ENCODE measurements at places on chromosomes 1 and 21.

- no peak for DNase-seq
Measured at GRCh38 chr1:166692346-166692745, 146.9 kb upstream of the POGK start.

- DNase-seq = peak; percentile 27
Measured at GRCh38 chr1:51421964-51422363, 91.6 kb upstream of the TTC39A start.

GRCh38 chr21:36563341-36563926, 83.5 kb upstream of the CLDN14 start:
- no peak for DNase-seq

DNA sequence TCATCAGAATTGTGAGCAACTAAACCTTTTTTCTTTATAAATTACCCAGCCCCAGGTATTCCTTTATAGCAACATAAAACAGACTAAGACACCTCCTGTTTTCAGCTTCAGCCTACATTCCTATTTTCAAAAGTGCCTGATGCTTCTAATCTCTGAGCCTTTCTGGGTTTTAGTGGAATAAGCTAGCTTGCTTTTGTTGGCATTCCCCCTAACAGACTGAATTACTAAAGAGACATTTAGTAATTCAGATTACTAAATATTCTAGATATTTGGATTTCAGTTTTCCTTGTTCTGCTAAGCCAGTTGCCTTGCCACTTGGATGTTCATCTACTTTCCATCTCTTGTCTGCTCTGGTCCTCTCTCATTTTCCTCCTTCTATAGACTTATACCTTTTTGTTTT, 10.5 kb upstream of the GNG12 start:
- DNase-seq = no peak

DNA sequence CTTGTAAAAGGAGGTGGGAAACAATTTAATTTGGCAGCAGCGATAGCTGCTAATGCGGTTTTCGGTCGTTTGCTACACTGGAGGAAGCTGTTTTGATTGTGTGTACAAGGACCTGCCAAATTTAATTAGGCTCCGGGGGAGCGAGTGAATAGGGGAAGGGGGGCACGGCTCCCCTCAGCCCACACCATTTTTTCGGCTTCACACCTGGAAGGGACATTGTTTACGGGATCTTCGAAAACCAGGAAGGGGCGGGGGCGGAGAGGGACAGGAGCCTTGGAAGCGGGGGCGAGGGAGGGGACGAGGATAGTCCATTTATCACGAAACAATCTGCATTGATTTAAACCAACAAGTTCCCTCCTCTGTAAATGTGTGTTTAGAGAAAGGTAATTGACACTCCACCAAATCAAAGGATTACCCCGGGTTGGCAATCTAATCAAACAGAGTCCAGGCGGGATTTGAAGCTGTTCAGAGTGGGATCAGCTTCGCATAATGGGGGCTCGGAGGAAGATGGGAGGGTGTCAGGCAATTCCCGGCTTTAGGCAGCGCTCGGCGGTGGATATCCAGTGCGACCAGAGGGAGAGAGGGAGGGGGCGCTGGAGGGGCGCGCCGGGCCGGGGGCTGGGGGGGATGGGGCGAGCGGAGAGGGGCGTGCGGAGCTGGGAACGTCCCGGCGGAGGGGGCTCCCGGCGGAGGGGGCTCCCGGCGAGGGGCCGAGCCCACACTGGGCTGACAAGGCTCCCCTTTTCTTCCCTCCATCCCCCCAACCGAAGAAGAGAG, 9.8 kb downstream of the PAX7 start:
- DNase-seq = no peak

DNA sequence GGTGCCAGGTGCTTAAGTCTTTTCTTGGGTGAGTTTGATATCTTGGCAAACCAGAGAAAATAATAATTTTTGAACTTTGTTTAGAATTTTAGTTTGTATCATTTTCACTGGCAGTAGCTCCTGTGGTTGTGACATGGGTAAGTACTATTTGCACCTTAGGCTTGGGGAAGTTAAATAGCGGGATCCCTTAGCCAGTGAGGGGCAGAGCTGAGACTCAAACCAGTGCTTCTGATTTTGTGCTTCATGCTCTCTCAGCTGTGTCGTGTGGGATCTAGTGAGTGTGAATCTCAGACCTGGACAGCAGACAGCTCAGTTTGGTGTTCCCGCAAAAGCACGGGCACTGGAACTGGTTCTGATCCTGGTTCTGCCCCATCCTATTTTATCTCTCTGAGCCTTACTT, 9.6 kb downstream of the PRCC start:
- no peak for DNase-seq

GRCh38 chr1:201533836-201534235, 5.1 kb upstream of the NAV1 start:
- DNase-seq = no peak

GRCh38 chr1:41492341-41492848, 7.9 kb upstream of the EDN2 start:
- no peak for DNase-seq

DNA sequence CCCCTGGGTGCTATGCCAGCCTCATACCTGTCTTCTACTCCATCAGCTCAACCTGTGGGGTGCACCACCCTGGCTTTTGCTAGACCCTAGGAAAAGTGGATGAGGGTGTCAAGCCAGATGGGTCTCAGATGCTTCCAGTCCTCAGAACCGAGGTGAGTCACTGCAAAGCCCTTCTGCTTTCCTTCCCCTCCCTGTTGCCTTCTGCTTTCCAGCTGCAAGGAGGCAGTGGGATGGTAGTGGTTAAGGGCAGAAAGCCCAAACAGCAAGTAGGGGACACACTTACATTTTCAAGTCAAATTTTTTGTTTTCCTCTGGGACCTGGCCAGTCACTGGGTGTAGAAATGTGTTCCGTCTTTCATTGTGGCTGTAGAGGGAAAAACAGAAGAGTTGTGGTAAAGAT, 60.7 kb upstream of the GOLT1A start:
- no peak for DNase-seq

- DNase-seq = no peak
Measured at GRCh38 chr1:106554294-106554693, 502.2 kb upstream of the PRMT6 start.

DNA sequence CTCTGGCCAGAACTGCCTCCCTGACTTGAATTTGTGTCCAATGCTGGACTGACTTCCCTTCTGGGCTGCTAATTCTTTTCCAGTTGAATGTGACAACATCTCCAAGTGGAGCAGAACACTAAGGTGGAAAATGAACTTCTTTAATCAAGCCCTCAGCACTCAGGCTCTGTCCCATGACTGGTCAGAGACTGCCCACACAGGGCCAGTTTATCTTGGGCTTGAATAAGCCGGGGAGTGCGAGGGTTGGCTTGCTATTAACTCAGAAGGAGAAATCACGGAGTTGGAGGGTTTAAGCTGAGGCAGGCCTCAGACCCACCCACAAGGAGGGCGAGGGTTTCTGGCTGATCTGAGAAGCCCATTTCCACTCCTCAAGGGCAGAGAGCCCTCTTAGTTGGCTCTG, 12.4 kb downstream of the KCNA10 start:
- no peak for DNase-seq

GRCh38 chr1:63074321-63074720, 248.0 kb upstream of the FOXD3 start:
- peak; percentile 22 for DNase-seq

DNA sequence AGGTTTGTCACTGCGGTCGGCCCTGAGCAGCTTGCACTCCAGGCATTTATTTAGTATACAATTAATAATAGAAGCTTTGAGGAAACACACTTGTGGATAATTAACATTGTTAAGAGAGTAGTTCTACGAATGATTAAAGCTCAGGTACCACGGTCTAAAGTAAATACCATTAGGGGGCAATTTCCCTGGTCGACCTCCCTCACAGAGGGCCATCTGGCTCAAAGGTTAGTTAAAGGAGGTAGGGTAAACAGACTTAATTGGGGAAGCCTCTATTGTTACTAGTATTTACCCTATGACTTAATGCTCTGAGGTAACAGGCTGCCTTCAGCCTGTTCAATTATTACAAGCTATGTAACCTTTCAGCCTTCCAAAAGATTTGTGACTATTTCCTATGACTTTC, 122.3 kb upstream of the SLC44A3 start:
- peak; percentile 14 for DNase-seq

DNA sequence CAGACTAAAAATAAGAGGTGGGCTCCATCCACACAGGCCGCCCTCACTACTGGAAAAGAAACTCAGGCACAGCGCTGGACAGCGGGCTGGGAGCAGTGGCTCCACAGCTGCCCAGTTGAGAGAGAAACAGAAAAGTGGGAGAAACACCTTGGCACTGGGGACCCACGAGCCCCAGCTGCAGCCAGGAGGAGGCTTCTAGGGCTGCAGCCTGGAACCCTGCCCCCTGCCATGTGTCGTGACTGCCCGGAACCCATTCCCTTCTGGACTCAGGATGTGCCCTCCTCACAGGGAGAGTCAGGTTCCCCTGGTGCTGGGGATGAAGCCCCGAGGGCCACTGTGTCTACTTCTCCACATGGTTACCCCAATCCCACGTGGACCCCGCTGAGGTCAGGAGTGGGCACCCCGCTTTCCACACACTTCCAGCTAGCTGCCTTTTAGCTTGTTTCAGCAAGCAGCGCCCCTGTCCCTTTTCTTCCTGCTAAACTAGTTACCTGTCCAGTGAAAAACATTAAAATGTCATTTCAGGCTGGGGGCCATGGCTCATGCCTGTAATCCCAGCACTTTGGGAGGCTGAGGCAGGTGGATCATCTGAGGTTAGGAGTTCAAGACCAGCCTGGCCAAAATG, 35.9 kb downstream of the PARP1 start:
- no peak for DNase-seq

DNA sequence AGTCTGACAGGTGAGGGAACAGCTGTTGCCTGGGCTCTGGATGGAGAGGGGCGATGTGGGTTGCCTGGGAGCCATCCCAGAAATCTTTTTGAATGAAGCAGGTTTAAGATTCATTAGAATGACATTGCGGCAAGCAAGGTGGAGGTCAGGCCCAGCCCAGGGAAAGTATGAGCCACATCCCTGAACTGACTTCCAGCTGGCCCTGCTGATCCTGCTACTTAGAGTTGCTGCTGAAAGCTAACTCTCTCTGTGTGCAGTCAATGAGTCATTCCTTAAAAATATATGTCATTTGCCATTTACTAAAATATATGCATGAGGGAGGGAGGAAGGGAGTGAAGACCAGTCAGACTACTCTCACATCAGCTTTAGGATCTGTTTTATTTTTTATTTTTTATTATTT, 54.3 kb upstream of the RAB3GAP2 start:
- no peak for DNase-seq

GRCh38 chr1:12572522-12572921, 45.5 kb downstream of the DHRS3 start:
- no peak for DNase-seq

DNA sequence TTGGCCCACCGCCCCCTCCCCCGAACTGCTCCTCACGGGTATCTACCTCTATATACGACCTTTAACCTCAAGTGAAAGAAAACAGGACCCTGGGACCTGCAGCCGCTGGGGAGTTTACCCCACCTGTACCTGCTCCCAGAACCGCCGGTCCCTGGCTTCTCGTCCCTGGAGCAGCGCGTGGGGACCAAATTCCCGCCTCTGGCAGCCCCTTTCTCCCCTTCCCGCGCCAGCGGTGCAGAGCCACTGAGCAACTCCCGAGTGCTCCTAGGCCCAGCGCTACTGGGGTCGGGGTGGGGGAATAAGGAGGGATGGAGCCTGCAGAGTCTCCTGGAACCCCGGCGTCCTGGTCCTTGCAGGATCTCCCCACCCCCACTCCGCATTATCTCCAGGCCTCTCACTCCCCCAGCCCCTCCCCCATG, 1.6 kb downstream of the SYT6 start:
- DNase-seq = no peak

DNA sequence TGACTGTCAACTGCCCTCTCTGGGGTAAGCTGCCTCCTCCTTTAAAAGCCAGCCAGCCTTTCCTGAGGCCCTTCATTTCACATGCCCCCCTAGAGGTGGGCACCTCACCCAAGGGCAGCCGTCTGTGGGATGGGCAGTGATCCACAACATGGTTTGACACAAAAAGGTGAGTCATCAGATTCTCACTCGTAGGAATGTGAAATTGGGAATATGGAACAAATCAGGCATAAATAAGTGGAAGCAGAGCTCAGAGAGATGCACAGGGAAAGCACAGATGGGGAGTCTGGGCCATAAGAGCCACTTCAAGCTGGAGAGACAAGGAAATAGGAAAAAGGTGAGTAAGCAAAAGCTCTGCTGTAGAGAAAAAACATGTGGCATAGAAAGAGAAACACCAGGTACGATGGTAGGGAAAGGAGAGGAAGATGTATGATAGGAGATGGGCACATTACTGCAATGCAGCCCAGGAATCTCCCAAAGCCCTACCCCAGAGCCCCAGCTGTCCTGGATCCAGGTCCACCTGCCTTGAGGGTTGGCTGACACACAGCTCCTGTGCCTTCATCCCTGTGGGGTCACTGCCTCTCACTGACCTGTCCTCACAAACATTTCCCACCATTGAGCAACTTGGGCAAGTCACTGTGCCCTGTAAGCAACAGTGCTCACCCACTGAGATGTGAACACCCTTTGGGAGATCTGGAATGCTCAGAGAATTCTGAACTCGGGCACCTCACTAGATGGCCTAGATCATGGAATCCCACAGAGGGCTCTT, 86.6 kb downstream of the ASTN1 start:
- peak; percentile 72 for DNase-seq

DNA sequence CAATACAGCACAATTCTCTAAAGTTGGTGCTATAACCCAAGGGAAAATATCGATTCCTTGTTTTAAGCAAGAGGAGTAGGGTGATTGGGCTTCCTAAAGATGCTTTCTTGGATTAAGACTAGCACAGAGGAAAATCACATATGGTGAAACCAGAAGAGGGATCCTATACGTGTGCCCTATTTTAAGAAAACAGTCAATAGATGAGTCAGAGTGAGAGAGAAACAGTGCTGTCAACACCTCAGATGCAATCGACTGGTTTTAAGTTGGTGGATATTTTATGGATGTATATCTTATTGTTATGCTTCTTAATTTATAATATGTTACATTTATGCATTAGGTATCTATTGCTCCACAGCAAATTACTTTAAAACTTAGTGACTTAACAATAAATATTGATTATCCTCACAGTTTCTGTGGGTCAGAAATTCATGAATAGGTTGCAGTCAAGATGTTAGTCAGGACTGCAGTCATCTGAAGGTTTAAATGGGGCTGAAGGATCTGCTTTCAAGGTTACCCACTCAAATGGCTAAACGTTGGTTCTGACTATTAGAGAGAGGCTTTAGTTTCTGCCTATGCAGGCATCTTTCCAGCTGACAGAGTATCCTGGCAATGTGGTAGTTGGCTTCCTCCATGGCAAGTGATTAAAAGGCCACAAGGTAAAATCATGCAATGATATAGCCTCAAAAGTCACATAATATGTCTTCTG, 61.6 kb upstream of the DEPDC1 start:
- peak; percentile 7 for DNase-seq

- no peak for DNase-seq
Measured at GRCh38 chr1:184974056-184974836, at the start of gene NIBAN1. Gene NIBAN1, minus strand, starts transcription at chr1:184974508. Its CDS starts 152 bp downstream, at chr1:184974356.
